ENCODE measurements at places on chromosomes 7 and 10.
A peak's percentile ranks its signal among the peaks of the same experiment; 100 is the strongest.

DNA sequence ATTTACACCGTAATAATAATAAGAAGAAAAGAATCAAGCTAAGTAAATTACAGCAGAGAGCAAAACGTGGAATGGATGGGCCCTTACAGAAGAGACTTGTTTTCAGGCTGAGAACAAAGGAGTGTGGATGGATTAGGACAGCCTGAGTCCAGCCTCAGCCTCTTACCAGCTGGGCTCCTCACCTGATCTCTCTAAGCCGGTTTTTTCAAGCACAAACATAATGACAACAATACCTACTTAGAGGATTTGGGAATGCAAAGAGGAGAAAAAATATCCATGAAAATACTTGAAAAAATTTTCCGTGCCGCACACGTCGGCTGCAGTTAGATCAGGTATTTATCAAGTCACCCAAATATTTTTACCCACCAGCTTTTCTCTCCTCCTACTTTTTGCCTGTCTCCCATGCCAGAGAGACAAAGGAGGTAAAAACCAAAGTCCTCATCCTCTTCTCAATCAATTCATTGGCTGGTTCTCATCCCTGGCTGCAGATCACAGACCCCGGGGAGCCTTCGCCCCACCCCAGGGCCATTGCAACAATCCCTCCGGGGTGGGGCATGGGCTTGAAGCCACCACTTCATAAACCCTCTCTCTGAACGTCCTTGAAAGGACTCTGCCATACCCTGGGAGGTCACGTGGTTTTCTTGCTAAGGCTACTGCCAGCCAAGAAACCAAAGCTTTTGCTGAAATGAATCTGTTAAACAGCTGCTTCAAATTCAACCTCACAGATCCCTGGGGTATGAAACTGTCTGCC lies 29.7 kb upstream of the GTF2I start:
- H3K27me3 ChIP-seq, result no peaks in the 10 kb centered on the region
- no peak for DNase-seq
- H3K4me1 ChIP-seq, result no peaks in the 10 kb centered on the region

DNA sequence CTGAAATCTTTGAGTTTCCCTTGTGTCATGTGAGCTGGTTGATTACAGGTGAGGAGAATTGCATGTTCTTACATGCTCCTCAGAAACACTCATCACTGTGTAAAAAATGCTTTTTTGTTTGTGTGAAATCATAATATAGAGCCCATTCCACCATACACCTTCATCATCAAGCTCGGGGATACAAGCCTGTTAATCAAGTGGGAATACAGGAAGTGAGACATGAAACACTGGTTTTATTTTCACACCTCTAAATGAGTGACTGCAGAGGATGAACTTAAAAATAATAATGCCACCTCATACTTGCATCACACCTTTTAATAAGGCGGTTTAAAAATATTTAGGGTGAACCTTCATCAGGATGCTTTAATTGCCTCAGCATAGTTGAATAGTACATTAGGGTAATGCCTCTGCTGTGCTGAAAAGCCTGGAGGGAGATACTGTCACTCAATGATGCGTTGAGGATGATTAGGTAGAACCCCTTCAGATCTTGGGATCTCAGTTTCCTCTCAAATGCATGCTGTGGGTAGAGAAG lies 164.6 kb downstream of the AUTS2 start:
- no peak overlapping the region for H3K4me3 ChIP-seq
- no peaks in the 10 kb centered on the region for H3K4me1 ChIP-seq
- H3K27me3 ChIP-seq, result no peaks in the 10 kb centered on the region

- no peaks in the 10 kb centered on the region for H3K27me3 ChIP-seq
- peaks cover 80% of the 10 kb centered on the region for H3K36me3 ChIP-seq
- no peaks in the 10 kb centered on the region for H3K4me1 ChIP-seq
- no peak overlapping the region for H3K27ac ChIP-seq
- no peak for DNase-seq
Measured at GRCh38 chr7:6409944-6410693, 37.6 kb downstream of the DAGLB start.

DNA sequence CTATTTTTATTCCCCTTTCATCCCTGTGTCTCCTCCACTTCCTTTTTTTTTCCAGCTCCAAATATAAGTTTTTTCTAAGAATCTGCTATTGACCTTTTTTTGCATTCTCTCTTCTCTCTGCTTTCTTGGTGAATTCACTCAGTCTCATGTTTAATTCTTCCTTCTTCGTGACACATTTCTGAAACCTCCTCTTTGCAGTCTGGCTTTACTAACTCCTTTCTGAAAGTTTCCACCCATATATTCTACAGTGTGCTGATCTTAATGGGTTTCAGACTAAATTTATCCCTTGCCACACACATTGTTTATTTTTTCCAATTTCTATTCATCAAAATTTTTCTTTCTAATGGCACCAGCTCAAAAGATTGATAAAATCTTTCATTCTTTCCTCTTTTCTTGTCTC lies 47.8 kb upstream of the CALD1 start:
- H3K36me3 ChIP-seq, result no peaks in the 10 kb centered on the region
- no peak for DNase-seq
- no peaks in the 10 kb centered on the region for H3K4me1 ChIP-seq
- no peak overlapping the region for H3K4me3 ChIP-seq
- H3K27ac ChIP-seq, result no peak overlapping the region

- peaks cover 13% of the 10 kb centered on the region for H3K4me1 ChIP-seq
- peaks cover 3% of the 10 kb centered on the region for H3K36me3 ChIP-seq
- H3K27ac ChIP-seq, result no peak overlapping the region
- H3K27me3 ChIP-seq, result no peaks in the 10 kb centered on the region
Measured at GRCh38 chr7:102413091-102413490, 16.9 kb downstream of the PRKRIP1 start.

- no peaks in the 10 kb centered on the region for H3K27me3 ChIP-seq
- H3K36me3 ChIP-seq, result no peaks in the 10 kb centered on the region
Measured at GRCh38 chr7:134420424-134421125, 38.3 kb downstream of the AKR1B1 start.

- H3K4me1 ChIP-seq, result peaks cover 4% of the 10 kb centered on the region
- H3K27ac ChIP-seq, result no peak overlapping the region
- no peaks in the 10 kb centered on the region for H3K27me3 ChIP-seq
- H3K4me3 ChIP-seq, result no peak overlapping the region
- no peaks in the 10 kb centered on the region for H3K36me3 ChIP-seq
Measured at GRCh38 chr7:4801839-4802231, 26.4 kb downstream of the AP5Z1 start.

- no peaks in the 10 kb centered on the region for H3K4me1 ChIP-seq
- H3K27me3 ChIP-seq, result no peaks in the 10 kb centered on the region
Measured at GRCh38 chr7:82494420-82494819, 50.8 kb upstream of the CACNA2D1 start.

DNA sequence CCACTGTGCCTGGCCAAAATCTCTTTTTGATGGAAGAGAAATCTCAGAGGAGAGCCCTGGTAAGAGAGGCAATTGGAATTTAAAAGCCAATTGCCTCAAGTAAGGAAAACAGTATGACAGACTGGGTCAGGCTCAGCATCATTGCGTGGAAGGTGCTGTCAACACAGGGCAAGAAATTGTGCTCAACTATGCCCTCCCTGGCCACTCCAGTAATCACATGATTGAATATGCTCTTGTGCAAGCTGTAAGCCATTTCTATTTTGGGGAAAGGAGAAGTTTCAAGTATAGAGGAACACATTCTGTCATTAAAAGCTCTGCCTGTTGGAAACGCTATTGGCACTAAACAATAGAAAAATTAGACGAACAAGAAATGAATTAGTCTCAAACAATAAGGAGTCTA lies 1127.7 kb downstream of the REEP3 start:
- no peak overlapping the region for H3K27ac ChIP-seq
- H3K36me3 ChIP-seq, result no peaks in the 10 kb centered on the region
- no peaks in the 10 kb centered on the region for H3K27me3 ChIP-seq
- peak; percentile 54 for DNase-seq
- no peak overlapping the region for H3K4me3 ChIP-seq
- H3K4me1 ChIP-seq, result no peaks in the 10 kb centered on the region

GRCh38 chr7:25732766-25733217 lies 419.2 kb upstream of the NFE2L3 start:
- no peak overlapping the region for H3K27ac ChIP-seq
- H3K4me1 ChIP-seq, result peaks cover 7% of the 10 kb centered on the region
- no peak for DNase-seq
- H3K27me3 ChIP-seq, result no peaks in the 10 kb centered on the region
- H3K4me3 ChIP-seq, result no peak overlapping the region

- no peak for DNase-seq
- H3K27me3 ChIP-seq, result no peaks in the 10 kb centered on the region
- no peaks in the 10 kb centered on the region for H3K4me1 ChIP-seq
- H3K36me3 ChIP-seq, result no peaks in the 10 kb centered on the region
- H3K27ac ChIP-seq, result no peak overlapping the region
Measured at GRCh38 chr10:64795847-64796246, 1274.6 kb downstream of the REEP3 start.

- H3K27ac ChIP-seq, result no peak overlapping the region
Measured at GRCh38 chr10:21315645-21316220, 209.7 kb downstream of the SKIDA1 start.

GRCh38 chr7:143381427-143382125 lies 431 bp downstream of the ZYX start:
- no peak for DNase-seq
- peaks cover 70% of the 10 kb centered on the region for H3K4me1 ChIP-seq
- H3K27me3 ChIP-seq, result no peaks in the 10 kb centered on the region
- H3K36me3 ChIP-seq, result peaks cover 7% of the 10 kb centered on the region

- peaks cover 6% of the 10 kb centered on the region for H3K36me3 ChIP-seq
- no peaks in the 10 kb centered on the region for H3K4me1 ChIP-seq
- no peak overlapping the region for H3K4me3 ChIP-seq
- no peak for DNase-seq
Measured at GRCh38 chr7:141585592-141586510, 34.6 kb downstream of the AGK start.

DNA sequence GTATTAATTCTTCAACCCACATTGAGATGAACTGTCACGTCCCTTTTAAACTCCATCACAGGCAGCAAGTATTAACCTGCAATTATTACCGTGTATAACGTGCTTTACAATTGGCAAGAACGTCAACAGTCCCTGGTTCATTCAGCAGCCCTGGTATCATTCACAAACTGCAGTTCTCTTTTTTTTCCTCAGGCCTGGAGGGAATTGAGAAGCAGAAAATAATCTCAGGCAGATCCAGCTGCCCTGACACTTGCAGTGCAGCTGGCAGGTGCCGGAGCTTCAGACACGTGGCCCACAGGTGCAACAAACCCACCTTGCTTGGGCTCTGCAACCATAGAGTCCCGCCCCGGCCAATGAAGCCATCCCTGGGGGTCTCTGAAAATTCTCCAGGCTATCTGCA lies 137.3 kb downstream of the PLXNA4 start:
- peaks cover 53% of the 10 kb centered on the region for H3K4me1 ChIP-seq
- H3K27ac ChIP-seq, result no peak overlapping the region
- no peak overlapping the region for H3K4me3 ChIP-seq
- no peaks in the 10 kb centered on the region for H3K36me3 ChIP-seq

- H3K27ac ChIP-seq, result no peak overlapping the region
- H3K4me1 ChIP-seq, result no peaks in the 10 kb centered on the region
- peak overlapping the region; percentile 16 for H3K4me3 ChIP-seq
- no peak for DNase-seq
Measured at GRCh38 chr10:100715445-100716385, 29.7 kb upstream of the PAX2 start.

DNA sequence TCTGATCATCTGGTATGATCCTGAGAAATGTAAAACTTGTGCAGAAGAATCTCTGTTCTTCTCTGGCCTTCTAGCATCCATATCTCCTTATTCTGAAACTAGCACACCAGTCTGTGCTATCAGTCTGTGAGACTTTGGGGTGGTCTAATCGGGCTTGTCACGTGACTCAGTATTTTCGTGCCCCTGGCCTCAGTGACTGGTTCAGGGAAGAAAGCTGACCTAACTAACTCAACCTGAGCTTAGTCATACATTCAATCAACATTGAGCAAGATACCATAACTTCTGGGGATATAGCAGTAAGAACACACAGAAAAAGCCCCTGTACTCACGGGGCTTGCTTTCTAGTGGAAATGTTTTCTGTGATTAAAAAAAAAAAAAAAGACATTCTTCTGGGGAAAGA lies 109.3 kb downstream of the DKK1 start:
- H3K27ac ChIP-seq, result no peak overlapping the region
- H3K4me1 ChIP-seq, result no peaks in the 10 kb centered on the region
- no peak overlapping the region for H3K4me3 ChIP-seq
- DNase-seq, result no peak
- no peaks in the 10 kb centered on the region for H3K27me3 ChIP-seq

DNA sequence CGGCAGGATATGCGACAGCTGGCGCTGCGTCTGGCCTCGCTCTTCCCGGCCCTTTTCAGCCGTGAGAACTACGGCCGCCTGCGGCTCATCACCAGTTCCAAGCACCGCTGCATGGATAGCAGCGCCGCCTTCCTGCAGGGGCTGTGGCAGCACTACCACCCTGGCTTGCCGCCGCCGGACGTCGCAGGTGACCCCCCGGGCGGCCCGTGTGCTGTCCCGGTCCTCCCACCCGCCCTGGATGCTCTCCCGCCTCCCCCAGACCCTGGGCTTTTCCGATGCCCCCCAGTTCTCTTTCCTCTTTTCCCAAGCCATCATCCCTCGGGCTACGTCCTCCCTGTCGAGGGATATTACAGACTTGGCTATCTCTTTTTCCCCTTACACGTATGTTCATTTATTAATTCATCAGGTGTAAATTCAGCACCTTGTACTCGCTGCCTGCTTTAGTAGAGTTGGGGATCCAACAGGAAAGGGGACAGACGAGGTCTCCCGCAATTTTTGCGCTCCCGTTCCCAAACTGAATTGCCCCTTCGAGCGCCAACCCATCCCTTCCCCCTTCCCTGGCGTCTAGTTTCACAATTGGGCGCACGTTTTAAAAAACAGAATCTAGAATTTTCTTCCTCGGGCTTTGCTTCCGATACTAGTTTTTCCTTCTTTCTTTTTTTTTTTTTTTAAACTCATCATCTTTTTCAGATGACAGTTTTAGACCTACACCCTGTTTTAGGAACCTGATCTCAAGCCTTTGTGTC lies 846 bp downstream of the MINPP1 start:
- peaks cover 9% of the 10 kb centered on the region for H3K4me1 ChIP-seq
- H3K4me3 ChIP-seq, result peak overlapping the region; percentile 90
- no peaks in the 10 kb centered on the region for H3K27me3 ChIP-seq
- H3K36me3 ChIP-seq, result peaks cover 8% of the 10 kb centered on the region
- peak overlapping the region; percentile 28 for H3K27ac ChIP-seq
- DNase-seq, result peak; percentile 76

GRCh38 chr10:74976565-74976964 lies 134.9 kb upstream of the SAMD8 start:
- H3K36me3 ChIP-seq, result peaks cover 41% of the 10 kb centered on the region
- no peak overlapping the region for H3K27ac ChIP-seq
- no peak for DNase-seq
- H3K4me1 ChIP-seq, result peaks cover 27% of the 10 kb centered on the region

DNA sequence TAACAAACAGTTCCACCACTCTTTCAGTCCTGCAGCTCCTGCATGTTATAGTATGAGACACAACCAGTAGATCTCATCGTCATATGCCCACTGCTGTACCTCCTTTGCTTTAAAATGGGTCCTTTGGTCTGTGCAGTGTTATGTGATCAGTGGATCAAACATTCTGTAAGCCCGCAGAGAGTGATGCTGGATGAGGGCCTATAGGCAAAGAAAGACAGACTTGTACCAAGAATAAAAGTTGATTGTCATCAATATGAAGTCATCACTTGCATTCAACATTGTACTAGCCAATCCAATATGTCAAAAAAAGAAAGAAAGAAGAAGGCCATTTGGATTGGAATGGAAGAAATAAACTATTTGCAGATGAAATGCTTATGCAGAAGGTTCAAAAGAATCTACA lies 79.8 kb upstream of the PHYHIPL start:
- H3K4me3 ChIP-seq, result no peak overlapping the region
- H3K27me3 ChIP-seq, result no peaks in the 10 kb centered on the region
- no peaks in the 10 kb centered on the region for H3K4me1 ChIP-seq
- H3K36me3 ChIP-seq, result no peaks in the 10 kb centered on the region
- DNase-seq, result no peak
- H3K27ac ChIP-seq, result no peak overlapping the region

All from common myeloid progenitor, CD34-positive (primary cell).